ENCODE measurements at places on chromosomes 7 and 10.

DNA sequence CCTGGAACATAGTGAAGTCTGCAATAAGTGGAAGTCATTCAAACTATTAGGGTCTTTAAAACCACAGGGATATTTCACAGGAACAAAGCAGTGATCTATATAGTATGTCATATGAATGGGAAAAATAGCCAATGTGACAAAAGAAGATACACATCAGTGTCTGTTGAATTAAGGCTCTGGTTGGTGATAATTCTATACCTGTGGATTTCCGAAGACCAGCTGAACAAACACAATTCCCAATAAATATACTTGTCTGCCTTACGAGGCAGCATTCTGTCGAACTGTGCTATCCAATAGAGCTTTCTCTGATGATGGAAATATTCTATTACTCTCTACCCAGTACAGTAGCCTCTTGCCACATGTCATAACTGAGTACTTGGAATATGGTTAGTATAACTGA lies 55.9 kb upstream of the CAV2 start:
- DNase-seq: no peak

DNA sequence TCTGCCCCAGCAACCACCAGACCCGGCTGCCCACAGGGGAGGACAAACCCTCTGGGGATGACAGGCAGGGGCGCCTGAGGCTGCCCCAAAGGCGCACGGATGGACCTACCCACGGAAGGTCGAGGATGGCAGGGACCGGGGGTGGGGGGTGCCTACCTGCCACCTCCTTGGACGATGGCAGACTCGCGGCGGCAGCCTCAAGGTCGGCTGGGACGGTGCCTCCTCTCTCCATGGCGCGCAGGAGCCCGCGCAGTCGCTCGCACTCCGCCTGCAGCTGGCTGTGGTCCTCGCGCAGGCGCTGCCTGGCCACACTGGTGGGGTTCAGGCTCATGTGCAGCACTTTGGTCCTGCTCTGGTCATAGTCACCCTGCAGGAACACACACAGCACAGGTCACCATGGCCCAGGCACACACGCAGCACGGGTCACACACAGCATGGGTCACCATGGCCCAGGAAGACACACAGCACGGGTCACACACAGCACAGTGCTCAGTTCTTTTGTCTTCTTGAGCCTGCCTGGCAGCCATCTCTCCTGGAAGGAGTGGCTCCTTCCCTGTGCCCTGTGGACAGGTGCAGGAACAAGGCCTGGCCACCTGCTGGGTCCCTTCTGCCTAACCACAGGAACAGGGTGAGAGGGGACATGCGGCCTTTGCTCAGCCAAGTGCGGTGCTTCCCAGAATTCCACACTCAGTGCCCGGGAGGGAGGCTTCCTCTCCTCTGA lies 266.6 kb downstream of the ELFN1 start:
- DNase-seq: no peak

DNA sequence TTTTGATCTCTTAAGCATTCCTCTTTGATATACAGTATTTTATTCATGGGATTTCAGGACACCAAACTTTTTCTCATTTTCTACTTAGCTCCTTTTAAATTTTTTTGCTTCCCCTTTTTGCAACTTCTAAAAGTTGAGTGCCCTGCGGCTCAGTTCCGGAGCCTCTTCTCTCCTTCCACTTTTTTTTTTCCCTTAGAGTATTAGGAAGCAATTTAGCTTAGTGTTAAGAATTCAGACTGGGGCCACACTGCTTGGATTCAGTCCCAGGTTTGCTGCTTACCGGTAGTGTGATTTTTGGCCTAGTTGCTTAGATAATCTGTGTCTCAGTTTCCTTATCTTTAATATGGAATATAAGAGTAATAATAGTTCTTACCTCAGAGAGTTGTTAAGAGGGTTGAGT lies 3.4 kb downstream of the STAM start:
- no peak for DNase-seq

GRCh38 chr7:134533288-134533771 lies 6.0 kb downstream of the AKR1B10 start:
- no peak for DNase-seq

GRCh38 chr10:89773081-89773480 lies 71.7 kb downstream of the KIF20B start:
- no peak for DNase-seq

GRCh38 chr7:143407287-143408251 lies 1.1 kb downstream of the EPHA1 start:
- no peak for DNase-seq

DNA sequence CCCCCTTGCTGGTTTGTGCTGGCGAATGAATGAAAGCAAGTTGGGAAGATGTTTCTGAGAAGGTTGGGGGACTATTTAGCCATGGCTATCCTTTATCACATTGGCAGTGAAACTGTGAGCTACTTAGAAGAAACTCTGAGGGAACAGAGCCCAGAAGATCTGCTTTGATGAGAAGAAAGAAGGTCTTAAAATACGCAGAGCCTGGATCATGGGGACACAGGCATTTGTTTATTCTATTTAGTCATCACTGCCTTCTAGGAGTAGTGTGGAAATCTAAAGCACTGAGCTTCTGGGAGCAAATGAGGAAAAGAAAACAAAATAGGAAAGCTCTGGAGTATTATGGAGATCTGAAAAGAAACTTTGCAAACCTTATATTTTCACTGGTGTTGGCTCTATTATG lies 28.5 kb downstream of the CPED1 start:
- DNase-seq: no peak

- DNase-seq: no peak
These were observed 38.2 kb upstream of the C10orf71 start for GRCh38 chr10:49260644-49261296.

GRCh38 chr10:101006593-101007098 lies 7.0 kb downstream of the LZTS2 start:
- DNase-seq: no peak

- no peak for DNase-seq
These were observed 148.8 kb downstream of the MAGI2 start for GRCh38 chr7:79304711-79305110.

GRCh38 chr10:45513551-45513950 lies 139.5 kb downstream of the ALOX5 start:
- DNase-seq: no peak

DNA sequence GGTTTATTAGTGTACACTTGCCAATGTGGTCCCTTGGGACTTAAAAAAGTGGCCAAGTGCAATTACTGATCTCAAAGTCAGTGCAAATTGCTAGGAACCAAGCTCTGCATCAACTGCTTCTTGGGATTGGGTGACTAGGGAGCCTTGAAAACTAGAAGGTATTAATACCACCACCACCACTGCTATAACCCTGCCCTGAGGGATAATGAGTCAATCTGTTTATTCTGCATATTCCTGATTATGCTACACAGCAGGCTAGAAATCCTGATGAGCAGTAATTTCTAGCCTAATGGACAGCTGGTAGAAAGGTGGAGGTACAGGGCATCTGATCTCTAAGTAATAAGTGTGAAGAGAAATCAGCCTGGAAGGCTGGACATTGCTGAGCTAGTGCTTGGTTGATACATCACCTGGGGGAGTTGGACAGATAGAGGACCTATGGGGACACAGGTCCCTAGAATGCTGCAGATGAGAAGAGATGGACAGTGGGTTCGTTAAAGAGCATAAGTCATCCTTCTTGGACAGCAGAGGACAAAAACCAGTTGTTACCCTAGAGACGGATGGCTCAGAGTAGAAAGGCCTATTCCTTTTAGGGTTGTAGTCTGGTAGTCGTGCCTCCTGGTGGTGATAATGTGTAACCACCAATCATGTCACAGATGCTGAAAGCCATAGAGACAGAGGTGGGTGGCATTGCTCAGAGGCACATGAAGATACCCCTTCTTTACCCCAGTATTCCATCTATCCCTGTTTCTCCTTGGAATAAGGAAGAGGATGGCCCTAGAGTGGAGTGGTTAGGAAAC lies 554.8 kb downstream of the SORCS1 start:
- no peak for DNase-seq

GRCh38 chr10:114709984-114710383 lies 51.9 kb upstream of the ABLIM1 start:
- DNase-seq: no peak

- no peak for DNase-seq
These were observed 53.1 kb downstream of the PRF1 start for GRCh38 chr10:70549351-70549961.

- no peak for DNase-seq
These were observed 631 bp downstream of the SUPV3L1 start for GRCh38 chr10:69180525-69181204.

DNA sequence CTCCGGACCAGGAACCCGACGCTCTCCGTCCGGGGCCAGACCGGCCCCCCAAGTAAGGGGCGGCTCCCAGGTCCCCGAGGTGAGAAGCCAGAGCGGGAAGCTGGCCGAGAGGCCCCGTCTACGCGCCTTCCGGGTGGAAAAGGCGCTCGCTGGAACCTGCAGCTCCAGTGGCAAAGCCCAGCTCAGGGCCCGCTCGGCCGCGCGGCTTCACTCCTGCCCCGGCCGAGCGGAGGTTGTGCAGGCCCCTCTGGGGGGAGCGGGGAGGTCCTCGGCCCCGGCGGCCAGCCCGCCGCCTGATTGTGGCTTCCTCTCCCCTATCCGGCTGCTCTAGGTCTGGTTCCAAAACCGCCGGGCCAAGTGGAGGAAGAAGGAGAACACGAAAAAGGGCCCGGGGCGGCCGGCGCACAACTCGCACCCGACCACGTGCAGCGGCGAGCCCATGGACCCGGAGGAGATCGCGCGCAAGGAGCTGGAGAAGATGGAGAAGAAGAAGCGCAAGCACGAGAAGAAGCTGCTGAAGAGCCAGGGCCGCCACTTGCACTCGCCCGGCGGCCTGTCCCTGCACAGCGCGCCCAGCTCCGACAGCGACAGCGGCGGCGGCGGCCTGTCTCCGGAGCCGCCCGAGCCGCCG lies 2.9 kb downstream of the UNCX start:
- DNase-seq: peak; percentile 46

GRCh38 chr10:131729361-131729760 lies 171.4 kb upstream of the PPP2R2D start:
- peak; percentile 49 for DNase-seq

DNA sequence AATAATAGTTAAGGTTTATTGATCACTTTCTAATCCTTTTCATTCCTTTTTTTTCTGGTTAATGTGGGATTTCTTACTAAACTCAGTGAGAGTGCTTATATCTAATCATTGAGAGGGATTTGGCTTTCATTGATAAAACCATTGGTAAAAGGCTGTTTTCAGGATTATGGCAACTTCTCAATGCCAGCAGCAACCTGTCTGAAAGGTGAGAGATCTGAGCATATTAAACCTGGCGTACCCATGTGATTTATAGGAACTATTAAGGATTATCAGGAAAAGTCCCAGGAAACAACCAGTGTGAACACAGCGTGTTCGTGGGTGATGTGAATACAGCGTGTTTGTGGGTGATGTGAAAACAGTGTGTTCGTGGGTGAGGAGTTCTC lies 65.9 kb downstream of the PDIA4 start:
- no peak for DNase-seq

All from suprapubic skin (tissue), 4 donors.